ENCODE measurements at places on chromosomes 6 and 20. TPM values are rescaled to one million over a fixed set of nuclear protein-coding genes. Genes with fewer than 3 reads are reported as not detected.

The HLA-DRB5 gene
- 3.4 TPM for total RNA-seq

DNA sequence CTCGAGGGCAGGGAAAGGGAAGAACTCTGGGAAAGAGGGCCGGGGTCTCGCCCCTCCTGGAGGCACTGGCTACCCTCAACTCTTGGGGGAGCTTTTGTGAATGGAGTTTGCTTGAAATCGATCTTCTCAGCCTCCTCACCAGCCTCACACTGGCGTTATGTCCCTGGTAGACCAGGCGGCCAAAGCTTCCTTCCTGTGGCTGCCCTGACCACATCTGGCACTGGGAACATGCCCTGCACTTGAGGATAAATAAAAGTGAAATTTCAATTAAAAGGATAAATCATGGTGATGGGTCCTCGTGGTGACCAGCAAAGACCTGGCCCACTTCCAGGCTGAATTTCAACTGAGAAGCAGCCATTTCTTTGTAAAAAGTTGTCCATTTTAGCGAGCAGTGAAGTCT, 234.7 kb downstream of the TAF4 start:
- no peak for DNase-seq

GRCh38 chr6:147194652-147195411, 9.4 kb upstream of the STXBP5 start:
- DNase-seq, result no peak

The TGIF2 gene
- 76.5 TPM for total RNA-seq

DNA sequence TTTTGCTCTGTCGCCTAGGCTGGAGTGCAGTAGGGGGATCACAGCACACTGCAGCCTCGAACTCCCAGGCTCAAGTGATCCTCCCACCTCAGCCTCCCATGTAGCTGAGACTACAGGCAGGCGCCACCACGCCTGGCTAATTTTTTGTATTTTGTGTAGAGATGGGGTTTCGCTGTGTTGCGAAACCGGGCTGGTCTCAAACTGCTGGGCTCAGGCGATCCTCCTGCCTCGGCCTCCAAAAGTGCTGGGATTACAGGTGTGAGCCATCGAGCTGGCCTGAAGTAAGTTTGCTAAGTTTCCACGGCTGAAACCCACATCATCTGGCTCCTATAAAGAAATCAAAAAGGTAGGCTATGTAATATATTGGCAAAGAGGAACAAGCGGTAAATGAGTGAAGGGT, 1.4 kb upstream of the MYLIP start:
- DNase-seq, result no peak

- DNase-seq, result no peak
Measured at GRCh38 chr6:96865055-96865405, 27.8 kb upstream of the GPR63 start.

The C6orf89 gene
- 17.8 TPM for total RNA-seq

- DNase-seq, result peak; percentile 26
Measured at GRCh38 chr20:64055893-64056638, 6.6 kb upstream of the SOX18 start.

The BANF2 gene
- total RNA-seq, result not detected

- DNase-seq, result peak; percentile 66
Measured at GRCh38 chr6:56549014-56549413, 93.7 kb downstream of the DST start.

DNA sequence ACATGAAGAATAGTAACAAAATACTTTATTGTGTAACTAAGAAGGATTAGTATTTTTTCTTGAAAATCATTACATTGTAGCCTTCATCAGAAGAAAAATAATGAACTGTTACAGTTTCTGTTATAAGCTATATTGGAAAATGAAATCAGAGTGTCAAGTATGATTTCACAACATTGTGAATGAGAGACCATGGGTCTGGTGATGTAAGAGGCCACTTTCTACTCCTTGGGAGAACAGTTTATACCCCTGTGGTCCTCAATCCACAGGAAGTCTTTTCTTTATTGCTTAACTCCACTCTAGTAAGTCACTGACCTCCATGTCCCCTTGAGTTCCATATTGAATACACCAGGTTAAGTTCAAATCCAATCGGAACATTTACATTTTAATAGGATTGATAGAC, 218.7 kb upstream of the FERMT1 start:
- DNase-seq, result no peak

GRCh38 chr20:11032611-11033010, 358.8 kb upstream of the JAG1 start:
- DNase-seq, result no peak

DNA sequence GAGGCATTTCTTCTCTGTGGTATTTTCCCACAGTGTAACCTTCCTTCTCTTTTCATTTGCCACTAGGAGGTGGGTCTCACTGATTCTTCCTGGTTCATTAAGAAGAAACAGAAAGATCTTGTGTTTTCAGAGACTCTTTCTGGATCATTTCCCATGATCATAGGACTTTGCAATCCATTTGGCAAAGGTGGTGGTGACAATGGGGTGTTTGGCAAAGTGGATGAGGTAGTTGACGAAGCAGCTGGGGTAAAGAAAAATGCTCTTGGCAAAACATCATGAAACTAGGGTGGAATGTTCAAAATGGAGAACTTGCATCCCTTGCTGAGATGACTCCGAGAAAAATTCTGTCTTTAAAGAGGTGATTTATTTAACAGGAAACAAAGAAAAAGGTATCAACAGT, 50.6 kb downstream of the TRAF3IP2 start:
- no peak for DNase-seq

- DNase-seq, result no peak
Measured at GRCh38 chr6:146827216-146827928, 228.6 kb downstream of the ADGB start.

DNA sequence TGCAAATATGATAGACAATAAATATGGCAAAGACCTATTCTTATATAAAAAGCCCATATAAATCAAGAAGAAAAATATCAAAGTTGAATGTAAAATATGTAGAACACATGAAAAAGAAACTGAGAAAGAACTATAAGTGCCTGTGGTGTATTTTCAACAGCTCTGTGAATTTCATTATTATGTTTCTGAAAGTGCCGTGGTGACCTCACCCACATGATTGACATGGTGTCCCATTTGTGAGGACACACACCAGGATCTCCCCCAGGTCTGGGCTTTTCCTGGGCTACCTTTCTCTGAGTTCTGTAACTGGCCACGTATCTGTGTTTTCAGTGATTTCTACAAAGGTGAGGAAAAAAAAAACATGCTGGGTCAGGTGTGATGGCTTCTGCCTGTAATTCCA, 86.7 kb downstream of the BMP6 start:
- no peak for DNase-seq

- no peak for DNase-seq
Measured at GRCh38 chr6:13163161-13163944, 165.0 kb downstream of the TBC1D7 start.

The C20orf141 gene
- total RNA-seq, result not detected

DNA sequence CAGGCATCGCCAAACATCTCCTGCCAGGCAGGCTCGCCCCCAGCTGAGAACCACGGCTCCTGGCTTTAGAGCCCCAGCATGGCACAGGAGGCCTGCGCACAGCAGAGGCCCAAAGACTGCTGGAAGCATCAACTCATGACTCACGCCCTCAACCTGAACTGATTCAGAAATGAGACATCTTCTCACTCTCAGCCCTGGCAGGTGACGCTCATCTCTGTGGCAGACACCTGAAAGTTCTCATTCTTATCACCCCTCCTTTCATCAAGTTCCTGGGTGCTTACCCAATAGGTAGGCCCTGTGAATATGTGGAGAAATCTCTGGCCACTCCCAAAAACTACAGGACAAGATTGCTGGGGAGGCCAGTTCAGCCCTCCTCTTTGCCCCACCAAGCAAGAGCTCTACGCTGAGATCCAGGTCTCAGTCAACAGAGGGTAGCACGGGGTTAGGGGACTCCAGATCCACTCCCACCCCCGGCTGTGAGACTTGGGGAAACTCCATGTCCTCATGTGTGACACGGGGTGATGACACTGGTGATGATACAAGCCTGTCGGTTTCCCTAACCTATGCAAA, 11.3 kb downstream of the NFATC2 start:
- no peak for DNase-seq

DNA sequence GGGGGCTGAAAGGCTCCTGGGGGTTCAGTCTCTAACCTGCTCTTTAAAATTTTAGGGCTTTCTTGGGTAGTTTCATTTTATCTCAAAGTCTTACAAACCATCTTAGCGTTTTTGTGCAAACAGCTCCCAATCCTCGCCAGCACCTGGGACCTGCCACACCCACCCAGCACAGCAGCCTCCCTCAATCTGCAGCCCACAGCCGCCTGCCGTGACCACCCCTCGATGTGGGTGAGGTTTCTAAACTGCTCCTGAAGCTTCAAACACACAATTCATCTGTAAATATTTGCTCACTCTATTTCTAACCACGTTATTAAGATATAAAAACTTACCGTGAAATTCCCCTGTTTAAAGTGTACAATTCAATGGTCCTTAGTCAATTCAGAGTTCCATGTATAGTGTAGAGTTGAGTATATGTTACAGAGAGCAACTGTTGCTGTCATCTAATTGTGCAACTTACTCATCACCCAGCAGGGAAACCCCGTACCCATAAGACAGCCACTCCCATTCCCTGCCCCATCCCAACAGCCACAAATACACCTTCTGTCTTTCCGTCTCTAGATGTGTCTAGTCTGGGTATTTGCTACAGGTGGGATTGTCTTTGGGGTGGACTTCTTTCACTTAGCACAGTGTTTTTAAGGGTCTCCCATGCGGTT, 381.0 kb downstream of the TAF4 start:
- DNase-seq, result no peak

- no peak for DNase-seq
Measured at GRCh38 chr6:69825904-69826303, 29.1 kb upstream of the LMBRD1 start.

- DNase-seq, result no peak
Measured at GRCh38 chr6:121523628-121524027, 88.2 kb downstream of the GJA1 start.

DNA sequence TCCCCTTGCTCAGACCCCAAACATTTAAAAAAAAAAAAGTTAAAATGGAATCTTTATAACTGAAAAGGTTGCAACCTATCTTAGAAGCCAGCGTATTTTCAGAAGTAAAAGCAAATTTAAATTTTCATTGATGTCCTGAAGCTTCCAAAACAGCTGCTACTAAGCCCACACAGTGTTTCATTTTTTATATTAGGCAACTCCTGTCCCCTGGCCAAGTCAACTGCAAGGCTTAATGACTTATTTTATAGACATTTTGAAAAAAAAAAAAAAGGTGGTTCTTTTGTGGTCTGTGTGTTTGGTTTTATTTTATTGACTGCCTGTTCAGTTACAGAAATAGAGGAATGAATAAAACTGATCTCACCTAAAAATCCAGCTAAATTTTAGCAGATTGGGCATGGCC, 13.0 kb downstream of the CFAP61 start:
- DNase-seq, result no peak

- DNase-seq, result no peak
Measured at GRCh38 chr20:9409981-9410380, 104.4 kb upstream of the LAMP5 start.

DNA sequence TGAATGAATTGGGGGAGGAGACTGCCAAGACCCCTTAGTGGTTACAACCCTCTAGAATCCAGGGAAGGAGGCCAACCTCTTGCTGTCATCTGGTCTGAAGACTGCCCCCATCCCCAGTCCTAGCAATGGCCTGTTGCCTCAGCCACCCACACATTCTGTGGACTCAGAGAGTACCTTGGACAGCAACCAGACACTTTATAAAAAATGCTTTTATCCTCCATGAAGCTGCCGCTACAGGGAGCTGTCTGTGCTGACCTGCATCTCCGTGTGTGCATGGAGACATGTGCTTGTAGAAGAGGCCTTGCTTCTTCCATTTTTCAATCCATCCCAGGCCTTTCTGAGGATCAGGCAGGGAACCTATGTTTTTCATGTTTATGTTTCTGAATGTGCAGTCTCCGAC, 15.2 kb downstream of the CDH22 start:
- DNase-seq, result peak; percentile 92

The LY6G6C gene
- total RNA-seq, result not detected

- DNase-seq, result peak; percentile 38
Measured at GRCh38 chr6:35647400-35647799, 41.3 kb downstream of the FKBP5 start.

DNA sequence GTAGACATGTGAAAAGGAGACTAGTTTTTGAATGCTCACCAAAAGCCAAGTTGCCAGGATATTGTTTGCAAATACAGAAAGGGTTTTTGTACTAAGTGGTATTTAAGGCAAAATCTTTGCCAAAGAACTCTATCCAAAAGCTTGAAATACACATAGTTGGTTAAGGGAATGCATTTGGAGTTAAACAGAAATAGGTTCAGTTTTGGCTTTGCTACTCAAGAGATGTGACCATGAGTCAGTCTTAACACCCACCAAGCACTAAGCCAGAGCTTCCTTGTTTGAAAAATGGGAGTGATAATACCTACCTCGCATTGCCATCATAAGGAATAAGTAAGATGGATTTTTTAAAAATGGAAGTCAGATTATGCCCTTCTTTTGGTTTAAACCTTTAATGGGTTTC, 191.7 kb upstream of the LAMP5 start:
- no peak for DNase-seq

- no peak for DNase-seq
Measured at GRCh38 chr20:51339721-51340450, 202.6 kb downstream of the NFATC2 start.

The PNISR gene
- total RNA-seq, result 266 TPM

DNA sequence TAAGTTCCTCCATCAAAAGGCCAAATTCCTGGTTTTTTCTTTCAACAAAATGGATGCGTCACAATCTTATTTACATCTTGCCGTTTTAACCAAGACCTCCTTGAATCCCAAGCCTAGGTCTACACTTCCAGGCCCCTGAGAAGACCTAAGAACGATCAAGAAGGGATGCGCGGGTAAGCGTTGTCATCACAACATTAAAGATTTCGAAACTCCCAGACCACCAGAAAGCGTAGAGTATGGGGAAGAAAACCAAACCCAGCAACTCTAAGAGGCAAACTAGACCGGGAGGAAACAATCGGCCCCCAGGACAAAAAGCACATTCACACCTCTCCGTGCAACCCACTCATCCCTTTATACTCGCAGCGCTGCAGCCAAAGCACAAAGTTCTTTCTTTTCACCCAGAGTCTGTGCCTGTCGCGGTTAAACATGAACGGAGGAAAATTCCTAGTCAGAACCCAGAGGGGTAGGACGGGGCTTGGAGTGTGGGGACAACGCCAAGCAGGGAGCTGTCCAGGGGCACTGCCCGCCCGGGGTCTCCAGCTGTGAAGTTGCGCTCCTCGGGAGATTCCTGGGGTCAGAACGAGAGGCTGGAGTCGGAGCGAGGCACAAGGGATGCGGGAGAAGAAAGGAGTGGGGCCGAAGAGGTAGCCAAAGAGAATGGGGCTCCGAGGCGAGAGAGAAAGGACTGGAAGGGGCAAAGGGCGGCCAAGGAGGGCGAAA, 725 bp downstream of the OSER1 start:
- DNase-seq, result peak; percentile 71

DNA sequence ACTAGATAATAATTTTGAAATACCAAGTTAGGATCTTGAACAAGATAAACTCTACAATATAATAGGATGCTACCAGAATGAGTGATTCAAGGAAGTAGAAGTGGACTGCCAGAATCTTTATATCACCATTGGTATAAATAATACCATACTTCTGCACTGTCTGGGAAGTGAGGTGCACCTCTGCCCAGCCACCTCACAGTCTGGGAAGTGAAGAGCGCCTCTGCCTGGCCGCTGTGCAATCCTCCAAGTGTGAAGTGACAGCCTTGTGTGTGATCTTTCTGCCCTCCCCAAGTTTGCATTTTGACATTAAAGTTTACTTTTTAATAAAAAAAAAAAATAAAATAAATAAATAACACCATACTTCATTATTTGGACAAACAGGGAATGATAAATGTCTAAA, 18.8 kb downstream of the LATS1 start:
- DNase-seq, result no peak

All from neural progenitor cell (in vitro differentiated cells).